ENCODE measurements at places on chromosomes 4 and X.

- DNase-seq, result peak; percentile 81
These were observed 544 bp downstream of the HERC3 start for GRCh38 chr4:88592600-88593448.

DNA sequence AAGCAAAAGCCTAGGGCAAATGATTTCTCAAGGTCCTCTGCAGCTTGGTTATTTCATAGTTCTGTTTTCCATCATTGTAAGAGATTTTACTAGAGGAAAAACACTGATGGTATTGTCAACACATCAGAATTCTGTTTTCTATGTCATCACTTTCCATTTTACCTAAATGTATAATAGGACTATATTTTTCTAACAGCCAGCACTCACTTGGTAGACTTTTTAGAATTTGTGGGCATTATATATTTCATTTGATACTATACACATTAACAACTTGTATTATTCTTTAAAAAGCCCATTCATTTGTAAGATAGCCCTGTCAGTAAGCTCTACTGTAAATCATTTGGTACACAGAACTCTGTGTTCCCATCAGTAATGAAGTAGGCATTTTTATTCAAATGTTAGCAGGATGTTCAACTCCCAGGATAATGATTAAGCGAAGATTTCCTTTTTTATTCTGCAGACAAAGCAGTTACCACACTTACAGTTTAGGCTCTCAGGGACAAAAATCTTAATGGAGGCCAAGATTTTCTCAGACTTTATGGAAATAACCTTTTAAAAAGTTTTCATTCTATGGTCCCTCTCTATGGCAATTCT, 143.6 kb upstream of the TEX13C start:
- DNase-seq, result no peak

DNA sequence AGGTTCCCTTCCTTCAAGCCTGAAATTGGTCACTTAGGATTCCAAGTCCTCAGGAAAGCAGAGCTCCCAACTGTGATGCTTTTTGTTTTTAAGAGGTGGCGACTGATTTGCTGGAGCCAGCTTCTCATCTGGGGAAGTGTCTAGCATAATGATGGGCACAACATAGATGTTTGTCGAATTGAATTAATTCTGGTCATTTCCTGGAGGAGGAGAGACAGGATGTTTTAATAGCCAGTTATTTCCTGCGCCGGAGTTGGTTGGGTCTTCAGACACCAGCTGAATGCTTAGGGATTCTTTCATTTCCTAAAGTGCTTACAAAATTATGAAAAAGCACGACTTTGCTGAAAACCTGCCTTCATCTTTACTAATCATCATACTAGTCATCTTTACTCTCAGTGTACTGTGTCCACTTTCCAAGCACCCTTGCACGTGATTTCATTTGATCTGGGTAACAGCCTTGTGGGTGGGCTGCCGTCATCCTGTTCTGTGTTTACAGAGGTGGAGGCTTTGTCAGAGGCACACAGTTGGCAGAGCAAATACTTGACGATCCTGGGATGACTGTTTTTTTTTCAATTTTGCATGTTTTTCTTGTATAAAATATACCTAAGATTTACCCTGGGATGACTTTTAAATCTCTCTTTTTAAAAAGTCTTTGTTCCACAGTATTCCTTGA, 49.5 kb downstream of the RGS12 start:
- DNase-seq, result no peak

- DNase-seq, result no peak
These were observed 1003.5 kb downstream of the STPG2 start for GRCh38 chr4:97139791-97140190.

DNA sequence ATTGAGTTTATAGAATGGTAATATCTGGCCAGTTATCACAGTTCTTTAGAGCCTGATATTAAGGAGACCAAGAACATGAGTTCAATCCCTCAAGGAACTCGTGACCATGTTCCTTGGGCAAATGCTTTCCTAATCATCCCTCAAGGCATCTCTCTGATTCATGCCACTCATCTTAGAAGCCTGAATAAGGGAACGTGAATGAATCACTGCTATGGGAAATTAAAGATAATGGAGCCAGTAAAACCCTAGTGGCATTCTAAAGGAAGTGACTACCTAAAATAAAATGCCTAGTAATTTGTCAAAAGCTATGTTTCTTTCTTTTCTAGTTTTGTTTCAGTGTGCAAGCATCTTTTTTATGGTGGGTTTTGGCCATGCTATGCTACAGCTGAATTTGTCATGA, 1161.3 kb downstream of the C4orf33 start:
- no peak for DNase-seq

DNA sequence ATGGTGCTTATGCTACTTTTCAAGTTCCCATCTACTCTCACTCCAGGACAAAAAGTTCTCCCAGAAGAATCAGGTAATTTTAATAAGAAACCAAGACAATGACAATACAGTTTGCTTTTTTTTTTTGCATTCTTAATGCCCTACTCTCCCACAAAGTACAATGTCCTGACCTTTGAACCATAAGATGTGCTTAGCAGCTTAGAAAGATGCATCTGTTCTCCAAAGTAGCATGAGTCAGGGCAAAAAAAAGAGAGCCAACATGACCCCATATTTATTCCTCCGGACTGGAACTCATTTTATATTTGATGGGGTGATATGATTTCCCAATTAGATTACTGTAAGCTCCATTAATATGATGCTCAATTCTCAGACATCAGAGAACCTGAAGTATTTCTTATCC, 16.5 kb upstream of the PDCL2 start:
- DNase-seq, result no peak

GRCh38 chr4:97752599-97752998, 390.7 kb downstream of the STPG2 start:
- no peak for DNase-seq

- no peak for DNase-seq
These were observed 465.6 kb upstream of the AGA start for GRCh38 chr4:177907736-177908424.

- no peak for DNase-seq
These were observed 197.2 kb upstream of the AR start for GRCh38 chrX:67346667-67347066.

DNA sequence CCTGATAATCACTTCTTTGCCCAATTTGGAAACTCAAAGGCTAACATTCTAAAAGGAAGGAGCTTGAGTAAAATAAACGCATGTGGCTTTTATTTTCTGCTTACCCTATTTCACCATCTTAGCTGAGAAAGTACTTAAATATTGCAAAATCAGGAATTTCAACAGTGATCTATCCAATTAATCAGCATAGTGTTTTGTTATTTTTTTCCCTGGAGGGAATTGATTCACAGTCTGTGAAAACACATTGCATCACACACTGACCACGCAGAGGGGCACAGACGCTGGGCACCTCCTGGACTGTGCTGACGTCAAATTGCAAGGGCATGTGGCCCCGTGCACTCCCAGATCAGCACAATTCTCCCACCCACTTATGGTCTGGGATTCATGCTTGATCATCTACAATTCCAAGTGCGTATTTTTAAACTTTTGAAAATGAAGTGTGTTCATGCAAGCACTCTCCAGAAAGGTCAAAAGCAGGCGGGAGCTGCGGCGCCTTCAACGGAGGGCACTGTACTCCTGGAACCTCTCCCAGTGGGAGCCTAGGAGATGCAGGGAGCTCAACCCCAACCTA, 320.6 kb upstream of the PPARGC1A start:
- no peak for DNase-seq

GRCh38 chr4:163515198-163515597, 20.7 kb downstream of the TMA16 start:
- DNase-seq, result no peak

All from kidney (tissue), 22 donors.